Common myeloid progenitor, CD34-positive (primary cell): ENCODE measurements at places on chromosomes 5 and 9.

DNA sequence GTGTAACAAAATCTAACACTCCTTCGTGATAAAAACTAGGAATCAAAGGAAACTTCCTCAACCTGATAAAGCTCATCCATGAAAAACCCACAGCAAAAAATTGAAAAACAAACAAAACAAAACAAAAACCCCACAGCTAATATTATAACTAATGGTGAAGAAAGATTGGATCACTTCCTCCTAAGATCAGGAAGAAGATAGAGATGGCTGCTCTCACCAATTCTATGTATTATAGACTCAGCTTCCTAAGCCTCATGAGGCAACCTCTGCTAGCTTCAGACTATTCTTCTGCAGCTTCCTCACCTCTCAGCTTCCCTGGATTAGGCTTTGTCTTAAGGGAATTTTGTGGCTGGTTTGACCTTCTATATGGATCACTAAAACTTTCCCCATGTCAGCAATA, 40.1 kb downstream of the PHAX start:
- no peak for DNase-seq

- no peak for DNase-seq
These were observed 5.2 kb upstream of the MGAT1 start for GRCh38 chr5:180807654-180808414.

GRCh38 chr5:112918679-112919078, 3.3 kb downstream of the REEP5 start:
- no peak for DNase-seq

GRCh38 chr5:132496631-132497487, 6.3 kb upstream of the IRF1 start:
- DNase-seq: peak; percentile 74

DNA sequence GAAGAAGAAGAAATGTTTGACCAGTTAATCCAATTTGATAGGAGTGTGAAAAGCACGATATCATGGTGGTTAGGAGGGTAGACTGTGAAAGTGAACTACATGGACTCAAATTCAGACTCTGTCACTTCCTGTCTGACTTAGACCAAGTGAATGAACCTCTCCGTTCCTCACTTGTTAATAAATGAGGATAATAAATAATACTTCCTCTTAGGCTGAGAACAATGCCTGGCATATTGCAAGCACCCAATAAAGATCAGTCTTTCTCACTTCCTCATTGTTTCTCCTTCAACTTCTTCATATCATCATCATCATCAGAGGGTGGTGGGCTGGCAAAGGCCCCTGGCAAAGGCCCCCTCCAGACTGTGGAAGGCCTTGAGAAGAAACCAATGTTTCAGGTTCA, 148.7 kb downstream of the CDK5RAP2 start:
- DNase-seq: peak; percentile 19

- no peak for DNase-seq
These were observed 451.8 kb upstream of the FTMT start for GRCh38 chr5:121399879-121400278.

DNA sequence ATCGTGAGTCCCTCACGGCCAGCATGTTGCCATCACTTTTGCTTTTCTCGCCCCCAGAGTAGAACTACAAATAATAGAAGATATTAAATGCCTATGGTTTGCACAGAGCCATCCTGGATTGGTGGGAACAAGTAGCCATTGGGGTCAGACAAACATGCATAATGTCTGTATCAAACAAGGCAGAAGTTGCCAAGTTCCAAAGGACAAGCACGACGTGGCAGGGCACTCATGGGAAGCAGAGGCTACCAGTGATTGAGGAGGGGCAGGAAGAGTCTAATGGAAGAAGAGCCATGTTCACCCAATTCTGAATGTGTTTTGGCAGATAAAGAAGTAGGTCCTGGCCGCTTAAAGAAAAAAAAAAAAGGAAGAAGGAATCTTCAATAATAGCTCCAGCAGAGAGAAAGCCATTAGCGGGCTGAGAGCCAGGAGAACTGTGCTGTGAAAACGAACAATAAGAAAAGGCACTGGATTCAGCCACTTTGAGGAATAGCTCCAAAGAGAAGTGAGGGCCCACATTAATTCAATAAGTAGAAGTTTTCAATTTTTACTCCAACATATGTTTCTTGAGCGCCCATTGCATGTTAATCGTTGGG, 153.7 kb upstream of the ADCY2 start:
- DNase-seq: no peak

DNA sequence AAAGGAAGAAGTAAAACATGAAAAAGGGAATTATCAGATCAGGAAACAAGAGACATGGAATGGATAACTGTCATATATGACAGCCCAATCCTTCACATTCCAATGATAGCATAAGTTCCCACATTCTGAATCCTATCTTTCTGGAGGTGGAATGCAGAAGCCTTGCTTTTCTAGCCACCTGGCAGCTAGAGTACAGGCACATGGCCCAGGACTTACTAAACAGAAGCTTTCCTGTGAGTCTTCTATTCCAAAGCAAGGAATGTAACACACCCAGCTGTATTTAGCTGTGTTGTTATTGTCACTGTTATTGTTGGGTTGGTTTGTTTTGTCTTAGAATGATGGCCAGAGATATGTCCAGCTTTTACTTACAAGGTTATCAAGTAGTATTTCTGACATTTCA, 780.5 kb upstream of the ZNF608 start:
- no peak for DNase-seq

- DNase-seq: no peak
These were observed 133.2 kb upstream of the PANK3 start for GRCh38 chr5:168712280-168712924.

DNA sequence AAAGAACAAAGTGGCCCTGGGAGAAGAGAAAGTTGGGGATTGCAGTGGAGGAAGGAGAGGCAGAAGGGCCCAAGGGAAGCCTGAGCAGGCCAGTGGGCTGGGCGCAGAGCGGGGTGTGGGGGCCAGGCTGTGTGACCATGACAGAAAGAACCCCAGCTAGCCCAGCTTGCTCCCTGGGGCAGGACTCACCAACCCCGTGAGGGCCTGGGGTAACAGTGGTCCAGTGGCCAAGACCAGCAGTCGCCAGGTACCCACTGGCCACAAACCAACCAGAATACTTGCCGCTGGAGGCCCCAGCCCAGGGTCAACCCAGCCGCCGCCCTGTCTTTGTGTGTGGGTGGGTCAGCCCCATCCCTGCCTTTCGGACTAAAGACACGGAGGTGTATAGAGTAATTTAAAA, 146.5 kb downstream of the CACNA1B start:
- DNase-seq: no peak

DNA sequence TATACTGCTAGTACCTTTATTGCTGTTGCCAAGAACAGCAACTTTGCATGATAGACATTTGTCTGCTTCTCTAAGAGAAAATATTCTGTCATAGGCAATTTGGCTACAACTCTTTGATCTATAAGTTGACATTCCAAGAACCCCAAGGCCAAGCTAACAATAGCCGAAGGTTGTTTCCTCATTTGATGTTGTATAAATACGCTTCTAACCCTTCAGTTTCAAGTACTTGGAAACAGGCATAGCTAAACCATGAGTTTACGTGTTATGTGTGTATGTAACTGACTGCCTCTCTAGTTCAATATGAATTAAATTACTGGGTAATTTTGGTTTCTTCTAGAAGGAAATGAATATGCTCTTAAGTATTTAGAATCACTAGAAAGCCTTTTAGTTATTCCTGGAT, 1034.0 kb downstream of the TLE4 start:
- no peak for DNase-seq

DNA sequence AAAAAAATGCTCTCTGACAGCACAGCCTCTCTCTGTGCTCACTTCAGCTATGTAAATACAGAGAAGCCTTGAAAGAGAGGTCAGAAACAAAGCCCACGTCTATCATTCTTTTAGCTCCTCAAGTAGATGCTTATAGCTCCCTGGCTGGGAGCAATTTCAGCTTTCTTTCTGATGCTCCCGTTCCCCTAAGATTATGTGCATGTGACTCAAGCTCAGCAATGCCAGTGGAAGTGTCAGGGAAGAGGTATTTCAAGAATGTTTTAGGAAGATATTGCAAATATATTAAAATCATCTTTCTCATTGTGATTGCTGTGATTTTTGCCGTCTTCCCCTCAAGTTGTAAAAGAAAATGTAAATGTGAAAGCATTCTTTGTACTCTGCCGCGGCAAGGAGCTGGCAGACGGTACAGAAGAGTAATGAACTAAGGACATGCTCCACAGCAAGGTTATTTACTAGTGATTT, 1353.7 kb upstream of the ACO1 start:
- DNase-seq: no peak
